ENCODE measurements at places on chromosomes 16 and 17.

DNA sequence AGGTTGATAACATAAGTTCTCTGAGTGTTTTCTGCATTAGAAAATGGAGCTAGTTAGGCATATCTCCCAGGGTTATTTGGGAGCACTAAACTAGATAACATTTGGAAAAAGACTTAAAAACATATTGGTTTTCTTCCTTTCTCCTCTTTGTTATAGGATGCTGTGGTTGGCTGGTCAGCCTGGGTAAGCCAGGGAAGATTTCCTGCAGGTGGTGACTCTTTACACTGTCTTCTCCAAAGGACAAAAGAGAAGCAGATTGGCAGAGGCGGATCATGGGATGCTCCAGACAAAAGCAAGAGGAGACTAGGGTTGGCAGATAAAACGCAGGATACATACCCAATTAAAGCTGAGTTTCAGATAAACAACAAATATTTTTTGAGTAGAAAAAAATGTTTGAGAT is 6.2 kb upstream of the CRYBA1 start:
- DNase-seq: no peak

GRCh38 chr17:43467981-43468581 is 15.7 kb upstream of the DHX8 start:
- DNase-seq: no peak

DNA sequence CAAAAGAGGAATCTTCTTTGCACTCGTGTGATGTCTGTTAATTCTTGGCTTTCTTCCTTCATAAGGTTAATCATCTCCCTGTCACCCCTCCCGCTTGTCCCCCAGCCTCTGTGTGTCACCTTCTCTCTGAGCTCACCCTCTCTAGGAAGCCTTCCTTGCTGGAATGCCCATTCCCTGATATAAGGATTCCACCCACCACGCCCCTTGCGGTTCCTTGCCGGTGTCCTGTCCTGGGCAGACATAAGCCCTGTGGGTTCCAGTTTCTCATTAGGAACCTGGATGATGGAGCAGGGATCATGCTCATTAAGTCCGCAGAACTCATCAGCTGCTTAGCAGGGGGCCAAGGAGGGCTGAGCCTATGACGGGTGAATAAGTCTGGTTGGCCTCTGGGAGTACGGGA is 559.3 kb downstream of the MAF start:
- no peak for DNase-seq

DNA sequence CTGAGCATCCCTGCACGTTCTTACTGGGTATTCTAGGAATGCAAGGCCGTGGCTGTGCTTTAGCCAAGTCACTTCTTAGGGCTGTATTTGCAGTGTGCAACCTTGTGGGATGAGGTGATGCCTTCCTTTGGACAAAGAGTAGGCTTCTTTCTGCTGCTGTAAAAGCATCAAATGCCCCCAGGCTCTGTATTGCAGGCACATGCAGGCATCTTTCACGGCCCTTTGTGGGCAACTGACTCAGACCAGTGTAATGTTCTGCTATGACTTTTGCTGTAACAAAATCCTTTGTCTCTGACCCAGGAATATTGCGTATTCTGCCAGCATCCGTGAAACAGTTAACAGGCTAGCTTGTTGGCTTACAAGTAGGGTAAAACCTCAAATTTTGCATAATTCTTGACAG is 30.9 kb upstream of the GCSH start:
- DNase-seq: no peak
